ENCODE measurements at places on chromosomes 6 and 20.

DNA sequence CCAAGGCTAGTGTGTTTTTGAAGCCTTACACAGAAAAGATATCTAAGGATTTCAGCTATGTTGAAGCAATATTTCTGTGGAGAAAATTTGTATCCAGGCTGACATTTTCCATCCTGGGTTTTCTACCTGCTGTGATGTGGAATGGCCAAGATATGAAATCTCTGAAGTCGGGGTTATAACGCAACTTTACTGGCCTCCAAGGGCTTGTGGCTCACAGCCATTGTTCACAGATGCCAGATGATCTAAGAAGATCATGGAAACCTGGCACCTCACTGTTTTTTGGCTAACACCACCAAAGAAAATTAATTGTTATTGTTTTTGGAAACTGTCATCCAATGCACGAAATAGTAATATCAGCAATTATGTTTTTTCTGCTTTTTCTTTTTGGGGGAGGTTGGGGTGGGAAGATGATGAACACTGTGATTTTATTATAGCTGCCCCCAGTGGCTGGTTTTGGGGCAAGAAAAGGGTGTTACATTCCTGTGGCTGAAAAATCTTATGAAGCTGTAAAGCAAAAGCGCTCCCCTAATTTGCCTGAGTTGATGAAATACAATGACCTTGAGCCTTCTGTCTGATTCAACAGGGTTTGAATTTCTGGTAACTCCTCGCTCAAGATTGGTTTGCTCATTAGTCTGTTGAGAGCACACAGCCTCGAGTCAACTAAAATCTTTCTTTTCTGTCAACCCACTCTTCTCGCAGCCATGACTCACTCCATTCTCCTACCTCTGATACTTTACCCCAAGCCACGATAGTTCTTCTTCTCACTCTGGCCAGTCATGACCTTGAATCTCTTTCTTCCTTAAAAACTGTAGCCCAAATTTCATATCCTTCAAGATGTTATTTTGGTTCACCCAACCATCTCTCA is 236.7 kb downstream of the PAX1 start:
- DNase-seq, result no peak

- DNase-seq, result no peak
Measured at GRCh38 chr20:48065833-48066232, 280.6 kb upstream of the SULF2 start.

- DNase-seq, result no peak
Measured at GRCh38 chr6:170175644-170176135, 115.2 kb downstream of the DLL1 start.

DNA sequence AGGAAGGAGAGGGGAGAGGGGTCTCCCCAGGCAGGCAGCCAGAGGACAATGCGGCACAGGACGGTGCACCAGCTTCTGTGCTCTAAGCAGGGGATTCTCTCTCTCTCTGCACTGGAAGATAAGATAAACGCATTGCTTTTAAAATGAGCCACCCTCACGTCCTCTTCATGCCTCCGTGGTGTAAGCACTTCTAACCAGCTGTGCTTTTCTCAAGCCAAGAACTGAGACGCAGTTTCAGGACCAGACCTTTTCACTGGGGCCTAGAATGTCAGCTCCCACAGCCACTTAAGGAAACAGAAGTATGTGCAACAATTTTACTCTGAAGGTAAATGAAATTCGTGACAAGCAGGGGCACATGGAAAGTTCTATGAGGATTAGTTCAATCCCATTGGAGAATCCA is 82.4 kb downstream of the PSMB1 start:
- DNase-seq, result no peak

GRCh38 chr6:49497304-49497703 is 2.4 kb upstream of the GLYATL3 start:
- DNase-seq, result no peak

DNA sequence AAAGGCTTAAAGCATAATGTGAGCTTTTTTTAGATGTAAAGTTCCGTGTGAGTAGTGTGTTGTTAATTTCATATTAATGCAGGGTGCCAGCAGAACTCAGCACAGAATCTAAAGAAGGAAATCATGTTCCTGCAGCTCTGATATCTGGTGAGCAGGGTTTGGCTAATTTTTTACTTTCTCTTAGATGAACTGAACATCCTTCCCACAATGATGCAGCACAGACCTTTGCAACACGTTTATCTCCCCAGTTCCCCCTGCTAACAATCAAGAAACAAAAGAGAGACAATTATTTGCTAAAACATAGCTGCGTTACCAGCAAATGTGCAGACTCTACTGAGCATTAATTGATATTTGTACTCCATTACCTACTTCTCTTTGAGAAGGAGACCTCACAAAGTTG is 39.1 kb upstream of the ATXN1 start:
- DNase-seq, result no peak

DNA sequence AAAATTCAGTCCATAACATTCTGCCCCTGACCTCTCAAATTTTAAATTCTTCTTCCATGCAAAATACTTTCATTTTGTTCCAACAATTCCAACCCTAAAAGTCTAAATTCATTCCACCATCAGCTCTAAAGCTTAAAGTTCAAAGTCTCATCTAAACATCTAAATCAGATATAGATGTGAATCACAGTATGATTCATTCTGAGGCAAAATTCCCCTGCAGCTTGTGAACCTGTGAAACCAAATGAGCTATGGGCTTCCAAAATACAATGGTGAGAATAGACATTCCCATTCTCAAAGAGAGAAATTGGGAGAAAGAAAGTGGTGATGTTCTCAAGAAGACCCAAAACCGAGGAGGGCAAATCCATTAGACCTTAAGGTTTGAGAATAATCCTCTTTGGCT is 309.8 kb downstream of the HIVEP2 start:
- no peak for DNase-seq

- DNase-seq, result no peak
Measured at GRCh38 chr6:114276783-114277182, 66.0 kb downstream of the HS3ST5 start.

GRCh38 chr20:61576372-61576771 is 324.3 kb downstream of the CDH4 start:
- DNase-seq, result no peak

DNA sequence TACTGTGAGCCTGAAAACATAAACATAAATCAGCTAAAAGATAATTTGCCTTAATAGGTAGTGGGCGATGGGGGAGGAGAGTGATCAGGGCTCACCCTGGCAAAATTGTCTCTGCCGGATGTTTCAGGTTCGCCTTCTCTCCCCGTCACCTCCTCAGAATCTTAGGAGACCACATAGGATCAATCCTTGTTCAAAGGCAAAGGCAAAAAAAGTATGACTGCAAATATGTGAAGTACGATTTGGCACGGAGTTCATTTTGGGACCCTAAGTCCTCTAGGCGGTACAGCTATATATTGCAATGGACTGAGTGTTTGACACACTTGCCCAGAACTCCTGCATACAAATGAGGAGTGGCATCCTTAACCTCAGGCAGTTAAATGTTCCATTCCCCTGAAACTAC is 649.2 kb upstream of the FLRT3 start:
- DNase-seq, result no peak

DNA sequence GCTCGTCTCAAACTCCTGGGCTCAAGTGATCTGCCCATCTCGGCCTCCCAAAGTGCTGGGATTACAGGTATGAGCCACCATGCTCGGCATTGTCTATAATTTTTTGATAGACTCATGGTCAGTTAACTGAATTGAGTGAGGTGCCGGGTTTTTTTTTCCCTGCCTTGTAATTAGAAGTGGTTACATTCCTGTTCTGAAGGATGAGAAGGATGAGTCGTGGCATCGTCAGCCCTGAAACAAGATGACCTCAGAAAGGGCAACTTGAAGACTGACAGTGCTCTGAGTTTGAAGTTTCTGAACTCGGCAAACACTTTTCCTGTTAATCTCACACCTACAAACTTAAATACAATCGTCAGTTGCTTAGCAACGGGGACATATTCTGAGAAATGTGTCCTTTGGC is 158.7 kb upstream of the PDE10A start:
- no peak for DNase-seq

DNA sequence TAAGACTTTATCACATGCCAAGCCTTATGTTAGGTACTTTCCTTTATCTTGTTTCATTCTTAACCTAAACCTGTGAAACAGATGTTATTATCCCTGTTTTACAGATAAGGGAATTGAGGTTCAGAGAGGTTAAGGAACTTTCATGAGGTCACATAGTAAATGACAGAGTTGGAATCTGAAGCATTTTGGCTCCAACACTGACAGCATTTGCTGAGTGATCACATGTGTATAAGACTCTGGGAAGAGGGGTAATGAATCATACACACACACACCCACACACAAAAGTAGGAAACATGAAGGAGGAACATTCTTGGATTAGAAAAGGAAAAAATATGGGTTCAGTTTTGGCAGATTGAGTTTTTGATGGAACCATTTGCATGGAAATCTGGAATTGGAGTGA is 212.5 kb downstream of the GJA1 start:
- no peak for DNase-seq

DNA sequence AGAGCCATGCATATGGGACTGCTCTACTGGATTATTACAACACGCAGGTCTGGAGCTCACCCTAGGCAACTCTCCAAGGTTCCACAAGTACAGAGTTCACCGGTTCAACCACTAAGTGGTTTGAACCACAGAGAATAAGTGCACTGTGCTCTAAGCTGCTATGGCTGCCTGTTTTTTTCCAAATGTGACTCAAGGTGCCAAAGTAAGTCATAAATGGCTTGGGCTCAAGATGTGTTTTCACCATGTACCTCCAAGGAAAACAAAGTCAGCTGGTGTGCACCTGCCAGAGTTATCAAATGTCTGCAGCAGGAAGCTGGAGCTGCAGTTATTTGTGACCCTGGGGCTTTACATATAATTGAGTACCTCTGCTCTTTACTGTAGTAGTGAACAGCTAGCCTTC is 76.7 kb downstream of the PREP start:
- no peak for DNase-seq

DNA sequence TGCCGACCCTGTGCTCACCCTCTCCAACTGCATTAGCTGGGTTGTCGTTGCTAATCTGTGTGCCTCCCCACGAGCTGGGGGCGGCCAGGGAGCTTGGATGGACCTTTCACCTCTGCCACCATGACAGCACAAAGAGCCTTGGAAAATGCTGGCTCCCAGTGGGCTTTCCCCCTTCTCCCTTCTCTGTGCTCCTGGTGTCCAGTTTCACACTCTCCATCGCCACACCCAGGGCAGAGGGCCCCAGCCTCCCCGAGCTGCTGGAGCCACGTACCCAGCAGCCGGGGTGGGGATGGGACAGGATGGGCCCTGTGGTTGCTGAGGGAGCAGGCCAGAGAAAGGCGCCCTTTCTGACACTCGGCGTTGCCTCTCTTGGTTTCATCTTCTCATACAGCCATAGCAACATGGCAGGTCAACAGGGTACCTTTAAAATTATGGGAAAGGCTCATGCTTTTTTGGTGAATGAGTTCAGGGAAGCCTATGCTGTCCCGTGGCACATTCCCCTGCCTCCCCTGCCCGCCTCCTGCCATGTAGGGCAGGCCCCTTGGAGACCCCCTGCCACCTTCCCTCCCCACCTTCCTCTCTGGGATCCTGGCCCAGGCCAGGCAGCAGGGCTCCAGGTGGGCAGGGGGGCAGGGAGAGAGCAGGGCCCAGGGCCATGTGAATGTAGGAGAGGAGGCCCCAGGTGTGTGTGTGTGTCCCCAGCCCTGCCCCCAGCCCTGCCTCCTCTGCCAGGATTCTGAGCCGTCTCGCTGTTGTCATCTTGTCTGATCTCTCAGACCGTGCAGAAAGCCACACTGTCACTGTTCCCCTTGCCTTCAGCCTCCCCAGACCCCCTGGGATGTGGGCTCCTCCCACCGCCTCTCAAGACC is 85.2 kb upstream of the CCDC167 start:
- no peak for DNase-seq

- no peak for DNase-seq
Measured at GRCh38 chr6:51323056-51323455, 504.4 kb downstream of the TFAP2B start.

DNA sequence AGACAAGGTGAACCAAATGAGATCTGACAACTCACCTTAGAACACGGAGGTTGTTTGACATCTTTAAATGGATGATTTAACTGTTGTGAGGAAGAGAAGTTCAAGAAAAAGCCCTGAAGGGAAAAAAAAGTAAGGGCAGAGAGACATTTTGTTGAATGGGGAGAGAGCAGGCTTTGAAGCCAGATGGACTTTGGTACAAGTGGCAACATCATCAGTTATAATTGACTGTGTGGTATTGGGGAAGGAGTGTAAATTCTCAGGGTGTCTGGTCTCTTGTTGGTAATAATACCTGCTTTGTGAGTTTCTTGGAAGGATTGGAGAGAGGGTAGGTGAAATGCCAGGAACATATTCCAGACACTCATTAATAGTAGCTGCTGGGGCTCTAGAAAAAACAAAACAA is 21.6 kb downstream of the OGFRL1 start:
- no peak for DNase-seq

GRCh38 chr6:145506565-145506964 is 228.8 kb downstream of the EPM2A start:
- no peak for DNase-seq

- no peak for DNase-seq
Measured at GRCh38 chr20:19232997-19233794, 20.8 kb downstream of the SLC24A3 start.

DNA sequence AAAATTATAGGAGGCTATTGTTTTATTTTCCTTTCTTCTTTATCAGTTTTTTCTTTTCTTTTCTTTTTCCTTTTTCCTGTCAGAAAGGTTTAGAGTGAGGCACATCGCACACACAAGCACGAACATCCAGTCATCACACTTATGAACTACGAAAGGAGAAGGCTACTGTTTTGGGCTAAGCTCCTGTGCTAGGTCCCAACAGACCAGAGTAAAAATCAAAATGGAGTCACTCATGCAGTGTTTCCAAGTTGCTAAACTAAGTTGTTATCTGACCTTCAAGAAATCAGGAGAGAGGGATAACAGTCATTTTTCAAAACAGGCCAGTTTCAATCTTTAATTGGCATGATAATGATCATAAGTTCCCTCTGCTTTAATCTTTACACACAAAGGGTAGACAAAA is 93.6 kb downstream of the CD24 start:
- DNase-seq, result no peak

- DNase-seq, result no peak
Measured at GRCh38 chr6:20870493-20870892, 336.2 kb downstream of the CDKAL1 start.

GRCh38 chr20:56630086-56630493 is 984 bp downstream of the TFAP2C start:
- no peak for DNase-seq

GRCh38 chr6:12343440-12344162 is 53.4 kb downstream of the EDN1 start:
- no peak for DNase-seq

GRCh38 chr6:119207971-119208725 is 129.7 kb upstream of the FAM184A start:
- DNase-seq, result no peak

- no peak for DNase-seq
Measured at GRCh38 chr6:75855052-75855451, 106.0 kb downstream of the MYO6 start.

DNA sequence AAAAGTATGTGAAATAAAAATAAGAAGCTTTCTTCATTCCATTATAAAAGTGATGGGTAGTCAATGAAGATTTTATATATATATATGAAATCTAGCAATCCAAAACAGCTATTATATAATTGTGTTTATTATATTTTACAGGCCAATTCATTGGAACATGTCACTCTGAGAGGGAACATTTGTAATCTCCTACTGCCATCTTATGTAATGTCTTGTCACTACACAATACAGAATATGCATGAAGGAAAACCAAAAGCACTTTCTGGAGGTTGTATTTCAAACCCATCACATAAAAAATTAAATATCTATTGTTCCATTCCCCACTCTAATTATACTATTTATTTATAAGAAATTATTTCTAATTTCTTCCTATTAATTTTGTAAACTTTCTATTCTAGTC is 31.5 kb upstream of the IRAK1BP1 start:
- no peak for DNase-seq
